ENCODE measurements at places on chromosomes 7 and 10.

DNA sequence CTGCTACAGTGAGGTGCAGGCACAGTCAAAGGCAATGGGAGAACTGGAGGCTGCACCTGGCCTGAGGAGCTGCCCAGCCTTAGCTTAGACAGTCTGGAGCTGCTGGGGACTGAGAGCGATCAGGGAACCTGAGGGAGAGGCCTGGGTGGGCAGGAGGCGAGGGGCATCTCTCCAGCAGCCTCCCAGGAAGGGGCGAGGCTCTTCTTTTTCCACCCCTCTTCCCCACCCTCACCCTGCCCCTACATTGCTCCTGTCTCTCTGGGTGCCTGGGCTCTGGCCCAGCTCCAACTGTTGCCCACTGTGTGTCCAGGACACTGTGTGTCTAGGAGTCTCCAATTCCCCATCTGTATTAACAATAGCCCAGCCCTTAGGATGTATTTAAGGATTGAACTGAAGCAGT lies 36.9 kb downstream of the TBATA start:
- DNase-seq: no peak

DNA sequence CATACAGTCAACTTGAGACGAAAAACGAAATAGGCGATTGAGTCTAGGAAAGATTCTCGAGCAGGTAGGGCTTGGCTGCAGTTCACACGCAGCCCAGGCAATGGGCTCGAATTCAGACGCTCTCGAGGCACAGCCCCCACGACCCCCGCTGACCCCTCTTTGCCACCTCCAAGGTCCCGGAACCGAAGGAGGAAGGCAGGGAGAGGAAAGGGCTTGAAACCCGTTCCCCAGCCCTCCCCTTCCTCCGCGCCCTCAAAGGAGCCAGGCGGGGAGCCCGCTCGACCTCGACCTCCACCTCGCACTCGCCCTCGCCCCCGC lies 441 bp downstream of the CCDC186 start:
- no peak for DNase-seq

- no peak for DNase-seq
These were observed 4.4 kb downstream of the UNCX start for GRCh38 chr7:1236831-1237701.

- DNase-seq: no peak
These were observed 144.1 kb downstream of the DLG5 start for GRCh38 chr10:77782328-77783061.

DNA sequence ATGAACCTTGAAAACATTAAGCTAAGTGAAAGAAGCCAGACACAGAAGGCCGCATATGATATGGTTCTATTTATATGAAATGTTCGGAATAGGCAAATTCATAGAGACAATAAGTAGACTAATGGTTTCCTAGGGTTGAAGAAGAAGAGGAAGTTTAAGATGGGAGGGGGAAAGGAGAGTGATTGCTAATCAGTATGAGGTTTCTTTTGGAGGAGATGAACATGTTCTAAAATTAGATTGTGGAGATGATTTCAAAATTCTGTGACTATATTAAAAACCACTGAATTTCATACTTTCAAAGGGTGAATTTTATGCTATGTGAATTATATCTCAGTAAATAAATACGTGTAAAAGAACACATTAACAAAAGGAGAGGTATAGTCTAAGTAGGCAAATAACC lies 176.4 kb upstream of the HPS1 start:
- DNase-seq: no peak

DNA sequence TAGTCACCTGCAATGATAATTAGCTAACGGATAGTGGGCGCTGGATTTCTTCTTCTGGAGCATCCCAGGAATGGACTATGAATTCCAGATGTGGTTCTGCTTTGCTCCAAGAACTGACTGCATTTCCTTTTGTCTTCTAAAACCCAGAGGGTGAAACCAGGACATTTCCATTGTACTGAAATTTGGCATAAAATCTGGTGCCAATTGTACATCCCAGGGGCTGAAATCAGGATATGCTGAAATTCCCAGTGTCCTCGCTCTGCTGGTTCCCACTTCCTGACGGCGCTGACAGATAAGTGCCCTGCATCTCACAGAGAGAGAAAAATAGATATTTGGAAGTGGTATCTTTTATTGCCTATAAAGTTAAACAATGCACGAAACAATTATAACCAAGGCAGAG lies 31.9 kb downstream of the RBM20 start:
- no peak for DNase-seq

DNA sequence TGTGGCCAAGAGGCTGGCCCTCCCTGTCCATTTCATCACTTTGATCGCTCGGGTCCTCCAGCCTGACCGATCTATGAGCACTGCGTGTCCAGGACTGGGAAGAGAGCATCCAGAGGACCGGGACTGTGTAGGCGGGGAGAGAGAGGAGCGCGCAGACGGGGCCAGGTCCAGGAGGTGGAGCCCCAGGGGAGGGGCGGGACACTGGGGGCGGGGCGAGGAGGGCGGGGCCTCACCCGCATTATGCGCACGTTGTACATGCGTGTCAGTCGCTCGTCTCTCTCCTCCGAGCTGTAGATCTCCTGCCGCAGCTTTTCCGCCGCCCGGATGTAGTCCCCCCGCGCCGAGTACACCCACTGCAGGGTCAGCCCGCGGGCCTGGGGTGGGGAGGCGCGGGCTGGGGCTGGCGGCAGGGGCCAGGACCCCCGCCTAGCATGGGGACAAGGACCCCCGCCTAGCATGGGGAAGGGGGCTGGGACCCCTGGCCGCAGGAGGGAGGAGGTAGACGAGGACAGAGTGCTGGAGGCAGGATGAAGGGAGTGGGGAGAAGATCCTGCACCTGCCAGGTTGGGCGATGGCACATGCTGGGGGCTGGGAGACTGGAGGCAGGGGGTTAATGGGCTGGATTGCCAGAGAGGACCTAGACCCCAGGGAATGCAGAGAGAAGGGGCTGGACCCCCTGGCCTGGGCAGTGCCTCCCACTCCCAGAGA lies 14.3 kb downstream of the MOSPD3 start:
- peak; percentile 36 for DNase-seq

- no peak for DNase-seq
These were observed 36.7 kb upstream of the SFTPD start for GRCh38 chr10:79985481-79986072.

DNA sequence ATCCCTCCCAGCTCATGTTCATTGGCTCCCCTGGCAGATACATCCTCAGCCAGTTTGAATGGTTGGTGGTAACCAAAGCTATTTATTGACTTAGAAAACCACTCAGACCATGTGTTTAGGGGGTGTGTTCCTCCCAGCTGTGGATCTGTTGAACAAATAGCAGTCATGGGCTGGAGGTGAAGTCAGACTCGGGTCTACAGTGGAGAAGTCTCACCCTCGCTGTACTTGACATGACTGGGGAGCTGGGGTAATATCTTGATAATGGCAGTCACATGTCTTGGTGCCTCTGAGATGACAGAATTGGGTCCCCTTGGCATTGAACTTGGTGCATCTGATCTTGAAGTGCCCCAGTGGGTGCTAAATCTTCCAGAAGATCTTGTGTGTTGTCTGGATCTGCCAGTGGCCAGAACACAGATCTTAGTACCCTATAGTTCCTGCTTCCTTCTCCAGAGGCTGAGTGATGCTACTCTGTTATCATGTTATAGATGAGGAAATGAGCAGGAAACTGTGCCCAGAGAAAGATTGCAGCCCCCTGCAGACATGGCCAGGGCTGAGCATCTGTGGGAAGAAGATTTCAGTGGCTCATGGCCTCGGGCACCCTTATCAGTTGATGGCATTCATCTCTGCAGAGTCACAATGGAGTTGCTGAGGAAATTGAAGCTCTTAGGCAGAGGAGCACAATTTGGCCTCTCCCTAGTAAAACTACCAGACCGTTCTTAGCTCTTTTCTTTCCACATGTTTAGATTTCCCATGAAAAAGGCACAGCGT lies 50.4 kb downstream of the ADRA2A start:
- DNase-seq: no peak

GRCh38 chr7:66627151-66627681 lies 1.5 kb upstream of the KCTD7 start:
- DNase-seq: no peak

DNA sequence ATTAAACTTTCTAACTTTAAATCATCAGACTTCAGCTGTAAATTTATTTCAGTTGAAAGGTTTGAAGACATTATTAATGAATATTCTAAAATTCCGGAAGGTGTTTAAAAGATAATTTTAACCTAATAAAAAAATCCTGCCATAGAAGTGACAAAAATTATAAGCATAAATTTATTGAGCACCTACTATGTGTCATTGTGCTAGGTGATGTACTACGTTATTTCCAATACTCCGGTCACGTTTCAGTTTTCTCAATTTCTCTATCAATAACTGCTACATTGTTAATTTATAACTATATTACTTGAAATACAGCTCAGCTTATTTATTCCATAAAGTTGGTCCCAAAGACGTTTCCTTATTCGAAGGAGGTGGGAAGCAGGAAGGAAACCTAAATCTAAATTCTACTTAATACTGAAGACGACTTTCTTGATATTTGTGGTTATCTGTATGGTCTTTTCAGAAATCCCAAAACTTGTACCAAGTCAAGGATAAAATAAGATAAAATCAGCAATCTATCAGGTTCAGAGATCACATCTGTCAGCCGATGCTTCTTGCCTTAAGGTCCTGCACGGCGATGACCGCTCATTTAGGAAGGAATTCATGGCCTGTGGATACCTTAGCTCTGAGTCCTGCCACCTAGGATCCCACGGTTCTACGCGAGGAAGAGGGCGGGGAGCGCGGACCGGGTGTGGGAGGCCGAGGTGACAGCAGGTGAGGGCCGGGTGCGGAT lies 1.2 kb upstream of the ZEB1 start:
- DNase-seq: no peak
